ENCODE measurements at places on chromosomes 11 and 22. TPM values are rescaled to one million over a fixed set of nuclear protein-coding genes. Genes with fewer than 3 reads are reported as not detected.

DNA sequence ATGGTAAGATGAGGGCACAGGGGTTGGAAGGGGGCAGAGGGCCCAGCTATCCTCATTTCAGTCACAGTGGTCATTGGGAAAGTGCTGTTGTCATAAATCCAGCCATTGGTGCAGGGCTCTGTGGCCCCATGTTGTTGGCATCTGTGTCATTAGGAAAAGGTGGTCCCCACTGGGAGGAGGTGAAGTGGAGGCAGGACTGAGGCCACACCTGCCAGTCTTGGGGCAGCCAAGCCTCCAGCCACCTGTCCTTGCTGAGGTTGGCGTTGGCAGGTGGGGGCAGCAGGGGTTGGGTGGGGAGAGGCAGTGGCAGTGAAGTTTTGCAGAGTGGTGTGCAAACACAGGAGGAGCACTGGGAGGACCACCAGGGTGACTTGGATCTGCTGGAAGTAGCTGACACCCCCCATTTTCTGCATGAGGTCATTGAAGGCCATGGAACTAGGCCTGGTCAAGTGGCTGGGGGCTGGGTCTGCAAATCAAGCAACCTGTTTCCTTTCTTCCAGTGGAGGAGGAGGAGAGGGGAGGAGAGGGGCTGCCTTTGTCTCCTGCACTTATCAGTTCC, 25.3 kb downstream of the SLC22A6 start:
- ATAC-seq = no peak

DNA sequence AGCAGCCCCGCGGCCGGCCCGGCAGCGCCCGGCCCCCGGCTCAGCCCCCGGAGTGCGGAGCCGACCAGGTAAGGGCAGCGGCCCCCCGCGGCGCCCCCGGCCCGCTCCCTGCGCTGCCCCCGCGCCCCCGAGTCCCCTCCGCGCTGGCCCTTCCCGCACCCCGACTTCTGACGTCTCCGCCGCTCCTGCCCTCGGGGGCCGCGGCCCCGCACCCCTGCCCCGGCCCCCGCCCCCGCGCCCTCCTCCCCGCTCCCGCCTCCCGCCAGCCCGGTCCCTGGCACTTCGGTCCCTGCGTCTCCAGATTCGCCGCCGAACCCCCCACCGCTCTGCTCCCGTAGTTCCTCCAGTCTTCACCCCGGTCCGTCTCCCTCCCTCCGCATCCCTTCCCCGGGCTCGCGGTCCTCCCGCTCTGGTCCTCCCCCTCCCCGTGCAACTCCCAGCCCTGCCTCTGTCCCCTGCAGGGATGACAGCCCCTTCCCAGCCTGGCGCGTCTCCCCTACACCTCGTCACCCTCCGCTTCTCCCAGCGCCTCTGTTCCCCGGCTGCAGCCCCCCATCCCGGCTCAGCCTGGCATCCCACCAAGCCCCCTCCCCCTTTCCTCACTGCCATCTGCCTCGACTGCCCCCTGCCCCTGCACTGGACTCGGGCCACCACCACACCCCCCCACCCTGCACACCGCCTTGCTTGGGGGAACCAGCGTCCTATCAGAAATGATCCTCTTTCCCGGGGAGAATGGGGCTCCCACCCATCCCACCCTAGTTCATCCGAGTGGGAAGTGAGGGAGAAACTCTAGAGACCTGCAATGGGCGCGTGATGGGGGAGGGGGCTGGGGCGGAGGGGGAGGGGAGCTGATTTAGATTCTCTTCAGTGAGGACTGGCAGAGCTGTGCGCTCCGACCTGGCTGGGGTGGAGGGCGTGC, 531 bp downstream of the GRIK4 start:
- no peak for ATAC-seq

DNA sequence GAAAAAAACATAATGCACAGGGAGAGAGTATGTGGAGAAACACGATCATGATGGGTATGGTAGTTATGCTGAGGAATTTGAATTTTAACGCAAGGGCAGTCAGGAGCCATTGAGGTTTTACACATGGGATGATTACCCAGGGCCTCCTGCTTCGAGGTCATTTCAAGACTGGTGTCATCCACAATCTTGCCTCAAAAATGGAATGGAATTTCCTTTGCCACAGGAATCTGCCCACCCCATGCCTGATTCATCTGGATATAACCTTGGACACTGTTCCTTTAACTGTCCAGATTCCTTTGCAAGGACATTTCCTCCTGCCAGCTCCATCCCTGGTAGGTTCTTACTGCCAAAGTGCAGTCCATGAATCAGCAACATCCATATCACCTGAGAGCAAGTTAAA, 655.9 kb upstream of the TENM4 start:
- no peak for ATAC-seq

DNA sequence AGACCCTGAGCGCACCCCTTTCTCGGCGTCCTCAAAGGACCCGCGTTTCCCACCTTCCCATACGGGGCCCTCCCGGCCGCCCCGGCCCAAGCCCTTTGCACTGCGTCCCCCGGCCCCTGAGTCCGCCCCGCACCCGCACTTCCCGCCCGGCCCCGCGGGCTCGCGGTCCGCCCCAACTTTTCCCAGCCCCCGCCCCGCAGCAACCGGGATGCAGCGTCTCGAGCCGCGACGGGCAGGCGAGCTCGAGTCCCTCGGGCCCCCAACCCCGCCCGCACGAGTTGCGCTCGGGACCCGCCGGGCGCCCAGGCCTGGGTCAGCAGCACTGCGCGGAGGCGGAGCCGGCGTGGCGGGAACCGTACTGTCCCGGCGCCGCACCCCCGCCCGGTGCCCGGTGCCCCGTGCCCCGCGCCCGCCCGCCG, 371 bp downstream of the SMCO4 start:
- ATAC-seq = peak; percentile 39

DNA sequence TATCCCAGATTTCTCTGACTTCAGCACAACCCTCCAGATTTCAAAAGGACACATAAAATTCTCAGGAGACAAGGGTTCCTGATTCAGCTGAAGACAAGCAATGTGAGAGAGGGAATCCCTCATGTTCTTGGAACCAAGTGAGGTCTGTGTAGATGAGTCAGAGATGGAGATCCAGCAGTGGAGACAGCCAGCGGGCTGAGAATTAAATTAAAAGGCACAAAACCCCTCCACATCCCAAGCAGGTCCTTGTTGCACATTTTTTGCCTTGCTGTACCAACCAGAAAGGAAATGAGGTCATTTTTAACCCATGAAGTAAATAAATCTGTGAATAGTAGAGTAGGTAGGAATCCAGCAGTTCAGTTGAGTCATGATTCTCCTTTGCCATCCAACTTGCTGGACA, 9.7 kb downstream of the MTNR1B start:
- no peak for ATAC-seq

APOA4 gene
- total RNA-seq = not detected
